ENCODE measurements at places on chromosomes 16 and 17. TPM values are rescaled to one million over a fixed set of nuclear protein-coding genes. Genes with fewer than 3 reads are reported as not detected.
A peak's percentile ranks its signal among the peaks of the same experiment; 100 is the strongest.

The DOC2A gene
- total RNA-seq = 9.6 TPM

The WNT9B gene
- total RNA-seq = not detected

The TP53TG3 gene
- total RNA-seq = not detected

The KRT20 gene
- total RNA-seq = 207 TPM

DNA sequence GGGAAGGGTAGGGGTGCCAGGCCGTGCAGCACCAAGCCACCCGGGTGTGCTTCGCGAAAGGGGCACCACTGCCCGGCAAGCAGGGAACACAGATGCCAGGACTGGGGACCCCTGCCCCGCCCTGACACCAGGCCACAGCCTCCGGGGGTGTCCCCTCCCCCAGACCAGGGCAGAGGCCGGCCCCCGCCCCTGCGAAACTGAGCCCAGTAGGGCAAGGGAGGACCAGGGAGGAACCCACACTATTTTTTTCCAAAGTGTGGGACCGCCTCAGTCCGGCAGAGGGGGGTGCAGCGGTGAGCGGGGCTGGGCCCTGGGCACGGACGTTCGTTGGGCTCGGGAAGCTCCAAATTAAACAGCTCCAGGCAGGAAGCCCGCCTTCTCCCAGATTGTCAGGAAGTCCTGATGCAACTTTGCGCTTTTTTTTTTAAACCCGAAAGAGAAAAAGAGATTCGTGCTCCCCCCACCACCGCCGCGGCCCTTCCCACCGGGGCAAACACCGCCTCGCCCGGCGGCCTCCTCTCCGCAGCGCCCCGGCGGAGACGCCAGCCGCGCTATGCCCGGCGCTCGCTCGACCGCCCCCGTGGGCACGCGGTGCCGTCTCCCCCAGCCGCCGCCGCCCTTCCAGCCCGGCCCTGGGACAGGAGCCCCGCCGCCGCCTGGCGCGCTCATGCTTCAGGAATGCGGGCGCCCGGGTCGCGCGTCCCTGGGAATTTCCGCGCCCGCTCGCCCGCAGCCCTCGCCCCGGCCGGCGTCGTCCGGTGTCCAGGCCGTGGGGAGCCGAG lies 755 bp downstream of the PIEZO1 start:
- peak overlapping the region; percentile 87 for H3K4me3 ChIP-seq
- no peaks in the 10 kb centered on the region for H3K27me3 ChIP-seq
- H3K27ac ChIP-seq = peak overlapping the region; percentile 95

All from transverse colon (tissue), 4 donors.